ENCODE measurements at places on chromosomes 2 and 18.

GRCh38 chr2:170782673-170783072 lies 12.5 kb downstream of the ERICH2 start:
- no peak for DNase-seq

DNA sequence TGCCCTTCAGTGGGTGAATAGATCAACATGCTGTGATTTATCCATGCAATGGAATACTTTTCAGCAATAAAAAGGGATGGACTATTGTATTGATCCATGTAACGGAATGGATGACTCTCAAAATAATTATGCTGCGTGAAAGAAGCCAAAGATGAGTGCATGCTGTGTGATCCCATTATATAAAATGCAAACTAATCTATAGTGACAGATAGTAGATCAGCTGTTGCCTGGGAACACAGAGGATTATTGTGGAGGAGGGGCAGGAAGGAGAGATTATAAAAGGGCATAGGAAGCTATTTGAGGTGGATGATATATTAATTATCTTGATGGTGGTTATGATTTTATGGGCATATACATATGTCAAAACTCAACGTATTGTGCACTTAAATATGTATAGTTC lies 55.5 kb upstream of the ADAM23 start:
- DNase-seq, result no peak

DNA sequence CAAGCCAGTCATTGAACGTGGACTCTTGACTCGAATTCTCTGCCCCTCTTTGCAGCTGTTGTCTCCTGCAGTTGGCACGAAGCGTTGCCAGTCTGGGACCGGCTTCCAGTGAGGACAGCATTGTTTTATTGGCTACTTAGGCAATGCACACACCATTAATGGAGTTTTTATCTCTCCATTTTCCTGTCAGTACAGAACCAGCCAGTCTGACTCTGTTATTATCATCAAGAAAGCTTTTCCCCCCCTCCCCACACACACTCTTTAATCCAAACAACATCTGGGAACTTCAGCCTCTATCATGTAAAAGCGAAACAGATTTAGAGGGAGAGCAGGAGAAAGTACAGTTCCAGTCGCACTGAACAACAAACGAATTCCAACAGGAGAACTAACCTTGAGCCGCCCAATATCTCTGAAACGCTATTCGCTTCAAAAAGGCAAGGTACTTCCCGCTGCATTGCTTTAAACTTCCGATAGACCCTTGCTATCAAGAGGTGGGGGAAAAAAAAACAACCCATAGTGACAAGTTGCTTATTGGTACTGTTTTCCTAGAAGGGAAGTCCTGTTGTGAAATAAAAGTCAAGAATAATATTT lies 38.2 kb downstream of the ACVR1 start:
- DNase-seq, result no peak

DNA sequence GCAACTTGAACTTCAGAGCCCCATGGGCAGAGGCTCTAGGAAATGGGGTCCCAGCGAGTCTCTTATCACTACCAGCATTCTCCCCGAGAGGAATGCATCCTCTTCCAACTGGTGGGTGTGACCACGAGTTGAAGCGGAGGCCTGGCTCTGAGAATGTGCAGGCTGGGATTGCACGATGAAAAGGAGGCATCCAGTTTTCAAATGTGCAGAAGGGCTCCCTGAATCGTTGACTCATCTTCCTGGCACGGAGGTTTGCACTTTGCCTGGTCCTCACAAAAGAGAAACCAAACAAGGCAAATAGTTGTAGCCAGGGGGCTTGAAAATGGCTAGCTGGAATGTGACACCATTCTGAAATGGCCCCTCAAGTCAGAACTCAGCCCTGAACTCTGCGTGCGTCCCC lies 216.7 kb downstream of the GLI2 start:
- no peak for DNase-seq

DNA sequence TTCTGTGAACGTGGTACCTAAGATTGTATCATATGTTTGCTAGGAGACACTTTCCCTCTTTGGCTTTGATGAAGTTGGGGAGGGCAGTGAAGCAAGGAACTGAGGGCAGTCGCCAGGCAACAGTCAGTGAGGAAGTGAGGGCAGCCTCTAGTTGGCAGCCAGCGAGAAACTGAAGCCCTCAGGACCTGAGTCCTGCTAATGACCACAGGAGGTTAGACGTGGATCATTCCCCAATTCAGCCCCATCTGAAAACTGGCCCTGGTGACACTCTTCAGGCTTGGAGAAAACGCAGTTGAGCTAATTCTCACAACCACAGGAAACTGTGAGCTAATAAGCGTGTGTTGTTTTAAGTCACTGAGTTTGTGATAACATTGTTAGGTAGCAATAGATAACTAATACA lies 84.5 kb upstream of the REG3G start:
- DNase-seq, result no peak

All from neural crest cell (in vitro differentiated cells).